ENCODE measurements at places on chromosomes 1 and 21.
A peak's percentile ranks its signal among the peaks of the same experiment; 100 is the strongest.

- DNase-seq: no peak
These were observed 294.8 kb upstream of the ADAMTS5 start for GRCh38 chr21:27261676-27262075.

DNA sequence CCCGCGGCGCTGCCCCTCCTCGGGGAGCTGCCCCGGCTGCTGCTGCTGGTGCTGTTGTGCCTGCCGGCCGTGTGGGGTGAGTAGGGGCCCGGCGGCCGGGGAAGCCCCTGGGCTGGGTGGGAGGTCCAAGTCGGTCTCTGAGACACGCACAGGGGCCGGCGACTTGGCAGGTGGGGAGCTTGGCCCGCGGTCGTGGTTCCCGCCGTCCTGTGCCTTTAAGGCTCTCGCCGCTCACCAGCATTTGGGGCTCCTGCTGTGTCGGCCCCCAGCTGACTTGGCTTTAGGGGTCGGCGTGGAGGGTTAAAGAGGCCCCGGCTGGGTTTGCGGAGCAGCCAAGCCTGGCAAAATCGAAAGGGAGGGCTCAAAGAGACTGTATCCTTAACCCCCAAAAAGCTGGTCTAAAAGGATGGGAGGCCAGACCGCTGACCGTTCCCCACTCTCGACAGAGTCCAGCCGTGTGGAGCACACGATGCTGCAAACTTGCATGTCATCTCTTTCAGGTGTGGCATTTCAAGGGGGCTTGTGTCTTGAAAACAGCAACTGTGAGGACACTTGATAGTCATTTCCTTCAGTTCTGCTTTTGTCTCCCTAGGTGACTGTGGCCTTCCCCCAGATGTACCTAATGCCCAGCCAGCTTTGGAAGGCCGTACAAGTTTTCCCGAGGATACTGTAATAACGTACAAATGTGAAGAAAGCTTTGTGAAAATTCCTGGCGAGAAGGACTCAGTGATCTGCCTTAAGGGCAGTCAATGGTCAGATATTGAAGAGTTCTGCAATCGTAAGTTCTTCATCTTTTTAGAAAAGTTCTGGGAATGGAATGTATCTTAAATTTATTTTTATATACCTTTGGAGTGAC lies 540 bp downstream of the CD55 start:
- DNase-seq: peak; percentile 21

GRCh38 chr1:32606565-32607371 lies 43.6 kb downstream of the ZBTB8OS start:
- no peak for DNase-seq

DNA sequence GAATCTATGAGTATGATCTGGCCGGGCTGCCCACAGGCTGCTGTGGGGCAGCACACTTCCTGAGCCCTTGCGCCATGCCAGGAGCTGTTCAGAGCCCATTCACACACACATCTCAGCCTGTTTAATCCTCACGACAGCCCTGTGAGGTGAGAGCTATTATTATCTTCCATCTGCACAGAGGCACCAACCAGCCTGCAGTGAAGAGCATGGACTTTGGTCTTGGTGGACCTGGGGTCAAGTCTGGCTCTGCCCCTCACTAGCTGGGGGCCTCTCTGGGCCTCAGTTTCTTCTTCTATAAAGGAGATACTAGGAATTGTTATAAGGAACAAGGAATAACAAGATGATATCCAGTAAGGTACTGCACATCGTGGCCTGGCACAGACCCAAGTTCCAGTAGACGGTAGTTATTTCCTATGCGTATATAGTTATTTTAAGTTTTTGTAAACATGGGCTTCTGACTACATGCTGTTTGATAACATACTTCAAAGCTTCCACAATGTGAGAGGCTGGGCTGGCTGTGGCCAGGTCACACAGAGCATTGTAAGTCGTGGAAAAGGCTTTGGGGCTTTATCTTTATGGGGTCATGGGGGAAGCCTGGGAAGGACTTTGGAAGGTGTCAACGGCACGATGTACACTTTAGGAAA lies 3.4 kb upstream of the PADI2 start:
- no peak for DNase-seq

- DNase-seq: no peak
These were observed 14.8 kb upstream of the METTL18 start for GRCh38 chr1:169809370-169810095.

GRCh38 chr21:43021756-43022600 lies 47.6 kb downstream of the PKNOX1 start:
- no peak for DNase-seq

- no peak for DNase-seq
These were observed 62.3 kb downstream of the CCDC185 start for GRCh38 chr1:223455470-223455869.

DNA sequence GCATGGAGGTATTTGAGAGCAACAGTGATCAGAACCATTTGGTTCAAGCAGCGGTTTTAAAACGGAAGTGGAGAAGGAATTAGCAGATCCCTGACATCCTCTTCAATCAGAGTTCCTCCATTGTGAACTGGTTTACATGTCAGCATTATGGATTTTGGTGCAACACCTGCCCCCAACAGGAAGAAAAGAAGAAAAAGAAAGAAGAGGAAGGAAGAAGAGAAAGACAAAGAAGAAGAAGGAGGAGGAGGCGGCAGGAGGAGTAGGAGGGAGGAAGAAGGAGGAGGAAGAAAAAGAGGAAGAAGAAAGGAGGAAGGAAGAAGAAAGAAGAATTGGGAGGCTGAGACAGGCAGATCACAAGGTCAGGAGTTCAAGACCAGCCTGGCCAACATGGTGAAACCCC lies 17.4 kb downstream of the NDUFS5 start:
- DNase-seq: no peak

DNA sequence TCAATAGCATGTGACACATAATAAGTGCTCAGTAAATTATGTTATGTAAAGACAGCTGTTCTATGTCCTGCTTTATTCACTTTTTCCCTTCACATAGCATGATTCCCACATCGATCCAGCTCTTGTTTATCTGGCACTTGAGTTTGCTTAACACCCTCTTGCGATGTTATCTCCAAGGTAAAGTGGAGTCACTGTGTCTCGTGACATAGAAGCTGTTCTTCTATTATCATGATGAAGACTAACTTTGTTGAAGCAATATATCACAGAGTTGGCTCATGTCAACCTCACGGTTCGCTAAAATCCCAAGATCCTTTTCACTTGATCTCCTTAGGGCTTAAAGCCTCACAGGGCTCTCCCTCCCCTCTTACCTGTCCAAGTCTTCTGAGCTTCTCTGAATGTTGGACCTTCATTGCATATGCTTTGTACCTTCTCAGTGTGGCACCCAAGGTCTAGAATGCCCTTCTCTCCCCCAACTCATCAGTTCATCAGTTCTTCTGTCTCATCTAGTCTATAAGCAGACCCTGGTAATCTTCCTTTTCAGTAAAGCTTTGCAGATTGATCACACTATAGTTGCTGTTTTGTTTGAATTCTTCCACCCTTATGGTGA lies 38.0 kb downstream of the PLXNA2 start:
- DNase-seq: no peak

- no peak for DNase-seq
These were observed 16.1 kb downstream of the IL6R start for GRCh38 chr1:154420961-154421924.

DNA sequence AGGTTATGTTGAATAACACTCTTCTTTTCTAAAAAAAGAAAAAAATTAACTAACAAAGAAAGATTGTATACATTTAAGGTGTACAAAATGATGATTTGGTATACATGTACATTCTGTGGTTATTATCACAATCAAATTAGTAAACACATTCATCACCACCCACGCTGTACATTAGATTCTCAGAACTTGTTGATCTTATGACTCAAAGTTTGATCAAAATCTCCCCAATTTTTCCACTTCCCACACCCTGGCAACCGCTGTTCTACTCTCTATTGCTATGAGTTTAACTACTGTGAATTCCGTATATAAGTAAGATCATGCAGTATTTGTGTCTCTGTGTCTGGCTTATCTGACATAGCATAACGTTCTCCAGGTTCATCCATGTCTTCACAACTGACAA lies 469.5 kb upstream of the CHRM3 start:
- DNase-seq: no peak

DNA sequence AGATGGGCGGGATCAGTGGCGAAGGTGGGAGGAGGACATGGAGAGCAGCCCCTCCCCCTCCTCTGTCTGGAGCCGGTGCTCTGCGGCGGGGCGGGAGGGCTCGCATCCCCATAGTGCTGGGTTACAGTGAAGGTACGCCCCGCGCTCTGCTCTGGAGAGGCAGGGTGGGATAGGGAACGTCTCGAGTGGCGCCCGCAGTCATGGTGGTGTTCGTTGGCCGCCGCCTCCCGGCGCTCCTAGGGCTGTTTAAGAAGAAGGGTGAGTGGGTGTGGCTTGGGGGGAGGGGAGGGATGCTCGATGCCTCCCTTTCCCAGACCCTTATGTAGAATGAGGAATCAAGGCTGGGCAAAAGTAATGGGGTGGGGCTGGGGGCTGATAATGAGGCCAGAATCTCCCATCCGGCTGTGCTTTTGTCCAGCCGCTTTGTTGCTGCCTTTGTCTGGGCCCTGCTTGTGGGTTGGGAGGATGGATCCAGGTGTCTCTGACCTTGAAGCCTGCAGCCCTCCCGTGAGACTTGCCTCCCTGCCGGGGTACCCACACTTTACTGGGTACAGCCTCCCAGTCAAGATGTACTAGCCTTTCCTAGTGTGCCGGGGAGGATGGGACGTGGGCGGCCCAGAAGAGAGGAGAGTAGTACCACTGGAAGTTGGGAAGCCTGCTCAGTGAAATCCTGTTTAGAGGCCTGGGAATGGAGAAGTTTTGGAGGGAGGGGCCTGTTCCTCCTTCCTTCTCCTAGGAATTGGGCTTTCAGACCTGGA lies 51.4 kb downstream of the YARS1 start:
- DNase-seq: no peak

DNA sequence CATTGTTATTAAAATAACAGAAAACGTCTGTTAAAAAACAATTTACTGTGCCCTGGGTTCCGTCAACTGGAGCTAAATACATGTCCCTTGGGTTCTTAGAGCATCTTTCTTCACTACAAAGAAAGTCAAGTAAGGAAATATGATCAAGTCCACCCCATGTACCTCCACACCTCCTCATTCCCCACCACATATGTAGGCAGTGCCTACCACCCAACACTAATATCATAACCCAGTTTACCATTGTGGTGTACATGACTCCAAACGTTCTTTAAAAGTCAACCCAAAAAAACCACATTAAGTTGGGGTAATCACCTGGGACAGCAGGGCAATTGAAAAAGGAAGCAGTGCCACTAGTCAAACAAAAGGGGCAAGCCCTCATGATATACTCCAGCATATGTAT lies 7.8 kb upstream of the LRRC52 start:
- DNase-seq: no peak

DNA sequence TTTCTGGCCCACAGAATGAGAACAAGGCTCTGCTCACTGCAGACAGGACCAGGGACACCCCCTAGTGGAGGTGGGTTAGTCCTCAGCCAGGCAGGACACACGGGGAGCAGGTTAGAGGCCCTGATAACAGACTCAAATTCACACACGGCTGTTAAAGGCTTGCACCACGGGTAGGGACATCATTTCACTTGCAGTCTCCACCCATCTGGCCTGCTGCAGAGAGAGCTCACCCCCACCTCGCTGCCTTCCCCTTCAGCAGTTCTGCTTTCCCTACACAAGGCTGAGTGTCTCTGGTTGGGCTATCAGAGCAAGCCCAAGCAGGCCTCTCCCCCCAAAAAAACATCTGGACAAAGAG lies 20.6 kb downstream of the MEF2D start:
- DNase-seq: no peak

DNA sequence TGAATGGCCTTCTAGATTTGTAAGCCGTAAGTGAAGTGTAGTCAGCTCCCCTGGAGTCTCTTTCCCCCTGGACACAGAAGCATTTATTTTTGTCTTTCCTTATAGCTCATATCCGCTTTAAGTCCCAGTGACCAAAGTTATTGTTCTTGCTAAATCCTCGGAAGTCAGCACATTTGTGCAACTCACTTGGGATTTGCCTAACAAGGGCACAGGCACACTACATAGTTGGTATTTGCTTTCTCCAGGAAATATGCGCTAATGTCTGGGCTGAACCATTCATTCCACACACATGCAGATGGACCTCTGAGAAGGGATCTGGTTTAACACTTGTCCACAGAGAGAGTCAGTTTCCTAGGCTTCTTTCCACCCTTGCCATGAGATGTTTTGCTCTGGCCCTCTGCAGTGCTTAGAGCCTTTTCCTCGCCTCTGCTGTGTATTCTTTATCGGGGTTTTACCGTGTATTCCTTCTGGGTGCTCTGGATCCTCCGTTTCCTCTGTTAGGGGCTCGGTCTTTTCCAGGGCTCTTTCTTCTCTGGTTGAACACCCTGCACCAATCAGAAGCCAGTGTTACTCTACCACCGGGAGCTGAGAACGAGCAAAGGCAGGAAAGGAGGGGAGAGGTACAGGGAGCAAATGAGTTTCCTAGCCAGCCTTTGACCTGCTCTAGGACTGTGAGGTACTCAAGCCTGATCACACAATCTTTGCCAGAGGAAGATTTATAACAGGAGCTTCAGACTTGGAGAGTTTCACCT lies 72.4 kb downstream of the ABCA4 start:
- no peak for DNase-seq

GRCh38 chr1:30185809-30186208 lies 537.6 kb downstream of the MATN1 start:
- no peak for DNase-seq

GRCh38 chr1:14794136-14794768 lies 195.8 kb downstream of the KAZN start:
- no peak for DNase-seq

DNA sequence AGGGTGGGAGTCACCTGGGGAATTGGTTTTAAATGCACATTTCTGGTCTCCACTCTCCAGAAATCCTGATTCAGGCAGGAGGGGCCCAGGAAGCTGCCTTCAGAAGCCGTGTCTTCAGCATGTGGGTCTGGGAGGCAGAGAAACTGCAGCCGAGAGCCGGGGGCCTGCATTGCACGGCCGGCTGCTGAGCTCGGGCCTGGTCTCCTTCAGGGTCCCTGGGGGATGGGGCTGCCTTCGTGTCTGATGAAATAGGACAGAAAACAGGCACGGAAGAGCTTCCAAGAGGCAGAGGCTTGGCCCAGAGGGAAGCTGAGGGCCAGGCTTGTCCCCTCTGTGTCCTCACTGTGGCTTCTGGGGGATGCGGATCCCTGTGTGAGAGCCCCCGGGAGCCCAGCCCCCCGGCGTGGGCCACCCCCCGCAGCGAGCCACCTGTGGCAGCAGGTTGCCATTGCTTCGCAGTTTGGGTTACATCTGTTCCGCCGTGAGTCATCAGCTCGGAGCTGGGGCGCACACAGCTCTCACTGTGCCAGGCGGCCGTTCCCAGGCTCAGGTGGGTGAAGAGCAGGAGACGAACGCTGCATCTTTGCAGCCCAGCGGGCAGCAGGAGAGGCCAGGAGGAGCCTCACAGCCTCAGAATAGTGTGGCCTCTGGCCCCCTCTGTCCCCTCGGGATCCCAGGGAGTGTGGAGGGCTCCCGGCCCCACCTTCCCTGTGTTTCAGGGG lies 72.4 kb downstream of the AJAP1 start:
- no peak for DNase-seq

Measured in stimulated activated CD8-positive, alpha-beta memory T cell treated with anti-CD3 and anti-CD28 coated beads, Interleukin-4, amount 100 ng/mL, for 4 hours (primary cell).